Activated naive CD8-positive, alpha-beta T cell treated with anti-CD3 and anti-CD28 coated beads, Interleukin-2, amount 50 U/mL, for 24 hours (primary cell): ENCODE measurements at places on chromosomes 12 and 14.

GRCh38 chr12:123942911-123943648 lies 29.6 kb downstream of the CCDC92 start:
- DNase-seq = no peak

GRCh38 chr14:36504771-36505175 lies 15.3 kb downstream of the NKX2-1 start:
- no peak for DNase-seq

DNA sequence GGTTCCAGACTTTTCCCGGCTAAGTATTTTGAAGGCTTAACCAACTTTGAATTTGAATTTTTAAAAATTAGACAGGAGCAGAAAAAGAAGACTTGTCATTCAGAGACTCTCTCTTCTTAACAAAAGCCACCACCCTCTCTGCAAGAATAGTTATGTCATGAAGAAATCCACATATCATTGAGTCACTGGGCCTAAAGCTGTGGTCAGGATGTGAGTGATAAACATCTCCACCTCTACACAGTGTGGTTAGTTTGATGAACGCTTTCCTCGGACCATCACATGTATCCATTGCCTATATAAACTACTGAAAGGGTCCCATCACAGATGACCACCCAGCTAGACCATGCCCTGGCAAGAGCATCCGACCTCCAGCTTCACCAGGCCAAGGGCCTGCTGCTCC lies 226.1 kb downstream of the KSR2 start:
- no peak for DNase-seq

- DNase-seq = no peak
Observed at GRCh38 chr14:79294499-79294898, 916.8 kb downstream of the DIO2 start.

DNA sequence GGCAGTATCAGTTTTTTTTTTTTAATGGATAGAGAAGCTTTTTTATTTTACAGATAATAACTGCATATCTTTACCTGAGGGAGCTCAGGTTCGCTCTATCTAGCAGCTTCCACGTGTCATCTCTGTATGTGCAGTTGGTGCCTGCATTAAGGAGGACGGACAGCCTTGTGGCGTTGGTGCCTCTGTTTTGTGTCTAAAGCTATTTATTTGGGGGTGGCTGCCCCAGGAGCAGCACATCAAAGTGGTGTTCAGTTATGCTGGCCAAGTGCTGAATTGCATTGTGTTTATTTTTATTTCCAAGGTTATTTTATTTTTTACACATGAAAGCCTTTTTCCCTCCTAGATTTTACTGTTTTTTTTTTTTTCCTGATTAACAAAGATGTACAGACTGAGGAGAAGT lies 59.7 kb downstream of the RASSF3 start:
- DNase-seq = no peak

DNA sequence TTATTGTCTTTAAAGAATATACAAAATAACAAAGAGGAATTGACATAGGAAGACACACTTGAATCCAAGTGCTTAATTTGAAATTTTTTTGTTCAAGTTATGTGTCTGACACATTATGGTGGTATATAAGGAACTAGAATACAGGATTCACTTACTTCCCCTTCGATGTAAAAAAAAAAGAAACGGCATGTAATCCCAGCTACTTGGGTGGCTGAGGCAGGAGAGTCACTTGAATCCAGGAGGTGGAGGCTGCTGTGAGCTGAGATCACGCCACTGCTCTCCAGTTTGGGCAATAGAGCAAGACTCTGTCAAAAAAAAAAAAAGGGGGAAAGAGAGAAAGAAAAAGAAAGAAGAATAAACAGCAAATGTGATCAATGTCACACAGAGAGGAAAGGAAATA lies 8.9 kb downstream of the CLEC12A start:
- DNase-seq = no peak

DNA sequence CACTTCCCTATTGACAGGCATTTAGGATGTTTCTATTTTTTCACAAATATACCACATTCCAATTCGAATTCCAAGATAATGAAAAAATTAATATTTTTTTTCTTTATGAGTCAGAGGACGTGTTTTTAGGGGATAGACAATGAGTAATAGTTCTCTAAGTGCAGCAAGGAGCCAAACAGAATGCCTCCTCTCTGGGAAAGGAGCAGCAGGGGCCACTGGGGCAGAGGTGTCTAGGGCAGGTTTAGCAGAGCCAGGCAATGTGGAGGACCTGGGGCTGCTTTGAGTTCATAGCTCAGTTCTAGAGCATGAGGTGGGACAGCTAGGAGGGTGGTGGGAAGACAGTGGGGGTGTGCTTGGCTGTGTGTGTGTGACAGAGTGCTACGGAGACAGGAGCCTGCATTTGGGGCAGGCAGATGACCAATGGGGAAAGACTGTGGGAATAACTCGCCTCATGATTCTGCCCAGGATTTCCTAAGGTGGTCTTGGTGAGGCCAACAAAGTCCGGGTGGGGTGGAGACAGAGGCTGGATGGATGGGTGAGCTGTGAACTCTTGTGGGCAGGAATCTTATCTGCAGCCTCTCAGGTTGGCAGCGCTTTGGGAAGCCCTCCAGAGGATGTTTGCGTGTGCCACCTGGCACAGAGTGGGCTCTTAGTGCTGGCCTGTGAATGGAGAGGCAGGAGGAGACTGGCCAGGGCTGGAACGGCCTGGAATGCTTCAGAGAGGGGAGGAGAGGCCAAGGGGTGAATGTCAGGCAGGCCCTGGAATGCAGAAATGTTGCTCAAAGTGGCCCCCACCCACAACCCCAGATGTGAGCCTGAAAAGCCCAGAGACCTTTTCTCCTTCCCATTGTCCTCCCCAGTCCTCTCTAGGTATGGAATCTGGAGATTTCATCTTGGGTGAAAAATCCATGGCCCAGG lies 2.4 kb upstream of the KRT7 start:
- no peak for DNase-seq

DNA sequence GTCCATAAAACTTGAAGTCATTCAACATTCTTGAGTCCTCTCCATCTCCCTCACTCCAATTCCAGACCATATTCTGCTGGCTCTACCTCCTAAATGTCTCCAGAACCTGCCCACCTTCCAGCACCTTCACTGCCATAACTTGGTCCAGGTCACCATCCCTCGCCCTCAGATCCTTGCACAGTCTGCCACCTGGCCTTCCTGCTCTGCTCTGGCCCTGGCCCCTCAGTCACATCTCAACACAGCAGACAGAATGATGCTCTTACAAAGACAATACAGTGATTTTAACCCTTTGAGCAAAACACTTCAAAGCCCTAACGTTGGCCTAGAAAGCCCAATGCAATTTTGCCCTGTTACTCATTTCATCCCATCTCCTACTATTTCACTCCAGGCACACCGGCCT lies 81.8 kb upstream of the PDZRN4 start:
- DNase-seq = no peak

DNA sequence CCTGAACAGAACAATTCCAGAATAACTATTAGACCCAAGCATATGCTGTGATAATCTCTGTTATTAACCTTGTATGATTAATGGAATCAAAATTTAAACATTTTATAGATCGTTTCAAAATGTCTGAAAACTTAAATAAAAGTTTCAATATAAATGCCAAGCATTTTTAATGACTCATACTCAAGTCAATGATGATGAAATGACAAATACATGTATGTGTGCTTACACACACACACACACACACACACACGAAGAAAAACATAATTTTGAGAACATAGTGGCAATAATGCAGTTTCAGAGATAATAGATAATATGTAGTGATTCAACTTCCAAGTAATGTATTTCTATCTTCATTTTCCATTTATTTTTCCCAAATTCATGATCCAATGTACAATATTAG lies 384.9 kb upstream of the FOXG1 start:
- no peak for DNase-seq

DNA sequence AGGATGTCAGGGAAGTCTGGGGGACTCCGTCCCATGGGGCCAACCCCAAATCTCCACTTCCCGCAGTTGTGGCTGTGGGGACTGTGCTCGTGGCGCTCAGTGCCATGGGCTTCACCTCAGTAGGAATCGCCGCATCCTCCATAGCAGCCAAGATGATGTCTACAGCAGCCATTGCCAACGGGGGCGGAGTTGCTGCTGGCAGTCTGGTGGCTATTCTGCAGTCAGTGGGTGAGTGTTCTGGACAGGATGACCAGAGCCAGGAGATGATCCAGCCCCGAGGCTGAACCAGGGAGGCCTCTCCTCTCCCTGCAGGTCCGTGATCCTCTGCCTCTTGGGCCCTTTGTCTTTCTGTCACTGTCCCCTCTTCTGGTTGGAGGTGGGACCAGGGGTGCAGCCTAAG lies 8.8 kb upstream of the IFI27 start:
- DNase-seq = no peak

DNA sequence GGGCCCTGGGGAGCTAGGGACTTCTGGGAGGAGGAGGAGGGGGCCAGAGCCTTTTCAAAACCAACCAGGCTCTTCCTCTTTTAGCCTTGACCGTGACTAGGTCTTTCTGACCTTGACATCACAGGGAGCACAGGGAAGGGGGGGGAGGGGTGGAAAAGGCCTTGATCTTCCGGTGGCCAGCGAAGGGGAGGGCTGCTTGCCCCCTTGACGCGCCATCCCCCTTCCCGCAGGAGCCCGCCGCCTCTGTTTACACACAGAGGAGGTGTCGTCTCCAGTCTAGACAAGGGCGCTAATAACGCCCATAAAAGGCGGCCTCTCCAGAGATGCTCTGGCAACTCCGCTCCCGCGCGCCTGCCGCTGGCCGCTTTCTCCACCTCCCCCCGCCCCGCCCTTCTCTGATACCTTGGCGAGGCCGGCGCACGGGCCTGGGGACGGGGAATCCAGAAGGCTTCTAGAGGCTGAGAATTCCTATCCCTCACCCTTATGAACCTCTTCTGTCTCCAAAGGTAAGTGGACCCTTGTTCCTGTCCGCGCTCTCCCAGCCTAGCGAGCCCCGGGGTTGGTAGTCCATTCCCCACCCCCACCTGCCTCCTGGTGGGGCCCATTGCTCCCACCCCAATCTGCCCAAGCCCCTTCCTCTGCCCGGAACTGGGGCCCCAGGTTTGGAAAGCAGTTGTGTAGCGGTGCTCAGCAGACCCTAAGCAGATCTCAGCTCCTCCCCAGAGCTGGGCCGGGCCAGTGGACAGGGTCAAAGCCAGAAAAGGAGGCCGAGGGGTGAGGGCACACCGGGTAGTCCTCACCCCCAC lies 4.9 kb upstream of the HOXC12 start:
- DNase-seq = no peak

GRCh38 chr14:84420221-84420620 lies 1109.7 kb upstream of the FLRT2 start:
- DNase-seq = no peak

DNA sequence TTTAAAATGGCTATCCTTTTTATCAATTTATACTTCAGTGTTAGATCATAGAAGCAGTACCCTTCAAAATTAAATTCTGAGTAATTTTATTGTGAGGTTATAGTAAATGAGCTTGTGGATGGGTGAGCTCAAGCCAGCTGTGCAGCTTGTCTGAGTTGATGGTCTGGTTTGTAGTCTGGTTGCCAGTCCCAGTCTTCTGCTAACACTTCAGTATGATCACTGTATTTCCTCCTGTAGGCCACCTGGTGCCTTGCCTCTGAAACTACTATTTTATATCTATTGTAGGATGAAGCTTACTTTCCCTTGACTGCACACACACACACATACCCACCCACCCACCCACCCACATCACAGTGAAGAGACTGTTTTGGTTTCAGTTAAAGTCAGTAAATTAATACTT lies 496.4 kb downstream of the PCNX1 start:
- DNase-seq = peak; percentile 10

DNA sequence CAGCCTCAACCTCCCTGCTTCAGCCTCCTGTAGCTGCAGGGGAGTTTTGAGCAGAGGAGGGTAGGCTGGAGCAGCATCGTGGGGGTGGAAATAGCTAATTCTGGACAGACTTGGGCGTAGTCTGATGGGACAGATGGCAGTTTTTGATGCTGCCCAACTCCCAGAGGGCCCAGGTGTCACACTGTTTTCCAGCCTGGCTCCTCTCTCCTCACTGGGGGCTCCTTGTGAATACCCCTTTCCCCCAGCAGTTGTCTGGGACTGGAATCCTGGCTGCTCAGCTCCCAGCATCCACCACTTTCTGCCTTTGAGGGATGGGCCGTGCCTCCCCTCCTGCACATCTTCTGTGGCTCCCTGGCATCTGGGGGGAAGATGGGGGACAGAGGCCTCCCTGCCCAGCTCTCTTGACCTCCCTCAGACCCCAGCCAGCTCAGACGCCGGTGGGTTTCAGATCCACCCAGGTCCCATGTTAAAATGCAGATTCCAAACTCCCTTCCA lies 34.0 kb downstream of the SH2B3 start:
- DNase-seq = no peak
